ENCODE measurements at places on chromosomes 2 and 18.

DNA sequence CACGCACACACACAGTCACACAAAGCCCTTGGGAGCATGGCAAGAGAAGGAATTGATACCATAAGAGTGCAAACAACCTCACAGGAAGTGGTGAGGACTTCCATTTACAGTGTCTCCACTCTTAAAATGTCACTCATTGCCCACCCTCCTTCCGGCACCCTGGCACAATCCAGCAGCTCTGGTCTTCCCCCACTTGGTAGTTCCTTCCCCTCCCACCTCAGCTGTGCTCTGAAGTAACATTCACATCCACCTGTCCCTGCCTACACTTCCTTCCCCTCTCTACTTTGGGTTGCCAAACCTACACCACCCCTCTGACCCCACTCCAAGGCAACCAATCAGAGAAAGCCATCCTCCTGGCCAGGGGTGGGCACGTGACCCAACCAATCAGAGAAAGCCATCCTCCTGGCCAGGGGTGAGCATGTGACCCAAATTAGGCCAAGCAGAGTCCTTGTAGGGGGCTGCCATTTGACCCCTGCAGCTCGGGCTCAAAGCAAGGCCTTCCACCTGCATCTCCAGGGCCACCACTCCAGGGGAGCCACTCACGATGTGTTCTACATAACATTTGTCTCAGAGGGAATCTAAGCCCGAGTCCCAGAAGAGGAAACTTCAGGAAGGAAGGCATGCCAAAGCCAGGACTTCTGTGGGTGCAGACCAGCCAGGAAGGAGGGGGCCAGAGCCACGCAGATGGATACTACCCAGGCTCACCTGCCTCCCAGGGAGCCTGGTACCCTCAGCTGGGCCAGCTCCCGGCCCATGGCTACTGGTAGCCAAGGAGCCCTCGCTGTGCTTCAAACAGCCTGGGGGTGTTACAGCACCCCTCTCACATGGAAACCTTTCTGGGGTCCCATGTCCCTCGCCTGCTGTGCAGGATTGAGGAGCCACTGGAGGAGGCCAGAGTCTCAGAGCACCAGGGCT, 21.2 kb downstream of the CYP26B1 start:
- DNase-seq = no peak

DNA sequence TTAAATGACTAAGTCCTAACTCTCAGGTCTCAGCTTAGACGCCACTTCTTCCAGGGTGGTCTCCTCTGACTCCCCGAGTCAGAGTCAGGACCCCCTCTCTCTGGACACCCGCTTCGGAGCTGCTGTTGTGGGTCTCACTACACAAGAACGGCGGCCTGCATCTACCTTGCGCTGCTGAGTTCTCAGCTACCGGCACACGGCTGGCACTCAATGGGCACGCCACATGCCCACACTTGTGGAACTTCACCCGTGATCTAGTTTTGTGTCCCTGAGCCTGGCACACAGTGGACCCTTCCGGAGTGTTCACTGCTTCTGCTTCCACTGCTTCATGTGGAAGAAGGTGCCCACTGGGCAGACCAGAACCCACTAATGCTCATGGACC, 58.3 kb upstream of the ID2 start:
- DNase-seq = no peak

DNA sequence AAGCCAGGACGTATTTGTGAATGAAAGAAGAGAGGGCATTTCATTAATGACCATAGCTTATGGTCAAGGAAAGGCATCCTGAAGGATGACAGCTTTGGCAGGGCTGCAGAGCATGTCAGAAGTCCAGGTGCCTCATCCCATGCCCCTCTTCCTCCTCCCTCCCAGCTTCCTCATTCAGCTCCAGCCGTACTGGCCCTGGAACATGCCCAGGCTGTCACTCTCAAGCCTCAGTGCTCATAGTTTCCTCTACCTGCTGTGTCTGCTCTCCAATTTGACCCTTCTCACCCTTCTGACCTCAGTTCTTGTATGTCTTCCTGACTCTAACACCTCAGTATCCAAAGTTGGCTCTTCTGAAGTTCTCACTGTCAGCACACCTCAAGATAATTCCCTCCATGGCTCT, 695.8 kb upstream of the HS6ST1 start:
- no peak for DNase-seq

DNA sequence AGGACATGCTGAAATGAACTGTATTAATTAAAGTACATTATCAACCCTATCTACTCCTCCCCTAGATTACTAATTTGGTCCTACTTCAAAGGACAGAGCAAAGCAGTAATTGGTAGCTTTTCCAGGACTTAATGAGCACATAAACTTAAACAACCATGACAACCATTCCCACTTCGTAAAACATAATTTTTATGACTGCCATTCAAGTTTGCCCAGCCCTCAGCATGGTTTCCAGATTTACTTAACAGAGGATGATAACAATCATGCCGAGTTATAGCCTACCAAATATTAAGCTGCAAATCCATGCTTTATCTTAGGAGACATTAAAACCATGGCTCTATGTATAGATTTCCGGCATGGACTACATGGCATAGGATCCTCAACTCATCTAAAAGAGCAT, 401.1 kb upstream of the CHAC2 start:
- DNase-seq = no peak

DNA sequence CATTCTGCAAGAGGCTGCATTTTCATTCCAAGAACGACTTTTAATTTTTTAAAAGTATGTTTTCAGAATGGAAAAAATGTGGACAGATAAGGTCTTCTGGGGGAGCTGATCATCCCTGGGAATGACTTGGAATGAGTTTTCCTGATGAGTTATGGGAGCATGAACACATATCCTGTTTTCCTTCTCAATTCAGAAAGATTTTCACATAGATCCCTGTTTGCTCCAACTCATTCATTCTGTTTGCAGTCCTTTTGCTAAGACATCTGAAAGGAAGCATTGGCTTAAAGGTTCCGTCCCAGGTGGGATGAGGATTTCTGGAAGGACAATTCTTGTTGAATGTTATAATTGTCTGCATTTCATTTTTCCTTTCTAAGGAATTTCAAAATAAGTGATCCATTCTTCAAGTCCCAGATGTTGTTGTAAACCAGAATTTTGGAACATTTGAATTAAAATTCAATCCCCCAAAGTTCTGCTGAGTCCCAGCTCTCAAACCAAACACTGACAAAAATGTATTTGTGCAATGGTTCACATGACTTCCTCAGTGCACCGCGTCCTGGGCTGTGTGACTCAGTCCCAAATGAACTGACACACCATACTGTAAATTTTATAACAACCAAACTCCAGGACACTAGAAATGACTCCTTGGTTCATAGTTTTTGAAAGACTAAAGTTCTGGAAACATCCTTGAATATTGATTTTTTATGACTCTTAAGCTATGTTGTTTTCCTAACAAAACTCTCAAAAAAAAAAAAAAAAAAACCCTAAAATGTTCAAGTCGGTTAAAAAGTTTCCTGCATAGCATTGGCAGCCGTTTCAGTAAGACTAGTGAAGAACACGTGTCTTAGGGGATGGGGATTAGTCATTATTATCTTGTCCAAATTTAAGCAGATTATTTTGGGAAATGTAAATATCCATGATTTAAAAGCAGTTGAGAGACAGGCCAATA, 281.8 kb upstream of the TCF4 start:
- no peak for DNase-seq

GRCh38 chr18:63348508-63349136, 18.4 kb downstream of the KDSR start:
- no peak for DNase-seq

DNA sequence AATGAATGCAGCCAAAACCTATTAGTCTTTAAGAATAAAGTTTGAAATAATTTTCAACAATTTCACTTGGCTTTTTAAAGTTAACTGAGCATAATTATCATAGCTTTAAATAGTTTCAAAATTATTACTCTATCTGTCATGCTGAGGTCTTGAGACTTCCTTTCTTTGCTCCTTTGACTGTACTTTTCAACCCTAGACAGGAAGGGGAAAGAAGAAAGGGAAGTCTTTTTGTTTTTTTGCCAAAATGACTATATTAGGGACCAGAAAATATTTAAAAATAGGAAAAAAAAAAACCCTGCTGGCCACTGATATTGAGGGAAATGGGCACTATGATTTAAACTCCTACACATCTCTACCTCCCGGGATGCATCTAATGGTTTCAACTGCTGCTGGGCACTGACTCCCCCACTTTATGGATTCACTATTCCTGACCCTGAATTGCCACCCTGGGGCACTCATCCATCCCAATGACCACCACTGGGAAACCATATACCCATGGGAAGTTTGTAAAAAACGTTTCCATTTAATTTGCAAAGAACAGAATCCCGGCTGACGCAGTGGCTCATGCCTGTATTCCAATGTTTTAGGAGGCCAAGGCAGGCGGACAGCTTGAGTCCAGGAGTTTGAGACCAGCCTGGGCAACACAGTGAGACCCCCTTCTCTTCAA, 50.5 kb downstream of the GAREM1 start:
- no peak for DNase-seq

DNA sequence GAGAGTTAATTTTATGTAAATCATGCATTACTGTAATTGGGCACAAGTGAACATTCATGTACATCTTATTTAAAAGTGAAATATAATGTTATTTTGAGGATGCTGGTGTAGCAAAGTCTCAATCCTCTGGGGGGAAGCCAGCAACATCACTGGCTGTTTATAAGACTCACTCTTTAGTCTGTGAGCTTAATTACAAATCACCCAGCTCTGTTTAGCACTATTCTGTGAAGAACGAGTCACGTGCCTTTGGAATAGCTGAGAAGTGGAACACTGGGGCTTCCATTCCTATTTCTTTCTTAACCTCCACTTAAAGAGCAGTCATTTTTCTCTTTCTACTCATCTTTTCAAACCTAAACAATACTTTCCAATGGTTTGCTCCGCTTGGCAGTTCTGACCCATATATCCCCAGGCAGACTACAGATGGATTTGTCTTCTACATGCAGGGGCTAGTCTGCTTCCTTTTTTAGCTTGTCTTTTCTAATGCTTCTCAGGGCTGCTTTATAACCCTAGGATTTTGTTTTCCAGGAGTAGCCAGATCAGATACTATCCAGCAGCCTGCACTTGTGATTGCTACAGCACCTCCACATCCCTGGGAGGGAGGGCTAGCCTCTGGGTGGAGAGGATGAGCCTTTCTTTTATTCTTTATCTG, 95.3 kb upstream of the CAVIN2 start:
- DNase-seq = no peak

DNA sequence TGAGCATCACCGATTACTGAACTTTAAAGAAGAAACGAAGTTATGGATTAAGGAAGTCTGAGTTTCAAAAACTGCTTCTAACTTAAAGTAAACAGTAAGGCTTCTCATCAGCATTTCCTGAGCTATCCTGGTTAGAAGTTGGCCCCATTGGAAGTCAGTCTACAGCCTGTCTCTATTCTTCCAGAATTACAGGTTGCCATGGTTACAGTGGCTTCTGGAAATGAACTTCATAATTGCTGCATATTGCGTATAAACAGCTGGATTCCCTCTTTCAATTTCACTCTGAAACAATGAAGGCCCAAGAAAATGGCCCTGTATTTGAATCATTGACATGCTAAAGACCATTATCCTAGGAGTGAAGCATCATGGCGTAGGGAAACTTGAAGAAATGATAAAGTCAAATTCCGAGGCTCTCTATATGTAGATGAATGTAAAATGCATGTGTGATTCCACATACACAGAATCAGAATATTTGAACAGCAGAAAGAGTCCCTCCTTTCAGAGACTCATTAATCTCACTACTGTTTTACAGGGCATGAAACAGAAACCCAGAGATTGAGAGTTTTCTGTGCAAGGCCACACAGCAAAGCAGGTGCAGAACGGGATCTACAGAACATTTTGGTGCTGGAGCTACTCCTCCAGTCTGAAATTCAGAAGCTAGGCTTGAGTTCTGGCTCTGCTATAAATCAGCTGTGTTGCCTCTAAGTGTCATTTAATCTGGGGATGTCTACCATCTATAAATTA, 856.4 kb upstream of the CELF4 start:
- DNase-seq = no peak

DNA sequence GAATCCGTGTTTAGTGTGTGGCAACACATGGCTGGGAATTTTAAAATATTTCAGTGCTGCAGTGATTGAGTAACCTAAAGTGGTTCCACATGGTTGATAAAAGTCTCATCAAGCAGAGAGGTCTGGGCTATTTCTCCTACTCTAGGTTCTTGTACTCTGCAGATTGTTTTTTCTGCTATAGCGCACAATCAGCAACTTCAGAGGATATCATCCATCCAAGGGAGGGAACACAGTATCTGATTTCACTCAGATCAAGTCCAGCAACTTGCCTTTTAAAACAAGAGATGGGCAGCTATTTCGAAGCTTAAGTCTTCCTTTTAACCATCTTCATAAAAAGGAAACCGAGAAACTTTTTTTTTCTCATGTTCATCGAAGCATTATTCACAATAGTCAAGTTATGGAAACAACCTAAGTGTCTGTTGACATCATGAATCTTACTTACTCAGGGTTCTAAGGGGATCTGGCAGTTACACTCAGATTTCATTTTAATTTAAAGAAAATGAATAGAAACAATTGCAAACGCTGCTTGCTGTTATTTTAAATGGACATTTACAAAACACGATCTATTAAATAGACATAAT, 172.7 kb upstream of the TRIB2 start:
- no peak for DNase-seq

GRCh38 chr2:55875434-55876135, 48.0 kb downstream of the EFEMP1 start:
- DNase-seq = peak; percentile 45

- DNase-seq = no peak
Measured at GRCh38 chr2:120338015-120338414, 7.9 kb upstream of the INHBB start.

GRCh38 chr2:231925303-231926179, 655 bp downstream of the NPPC start:
- DNase-seq = peak; percentile 79

DNA sequence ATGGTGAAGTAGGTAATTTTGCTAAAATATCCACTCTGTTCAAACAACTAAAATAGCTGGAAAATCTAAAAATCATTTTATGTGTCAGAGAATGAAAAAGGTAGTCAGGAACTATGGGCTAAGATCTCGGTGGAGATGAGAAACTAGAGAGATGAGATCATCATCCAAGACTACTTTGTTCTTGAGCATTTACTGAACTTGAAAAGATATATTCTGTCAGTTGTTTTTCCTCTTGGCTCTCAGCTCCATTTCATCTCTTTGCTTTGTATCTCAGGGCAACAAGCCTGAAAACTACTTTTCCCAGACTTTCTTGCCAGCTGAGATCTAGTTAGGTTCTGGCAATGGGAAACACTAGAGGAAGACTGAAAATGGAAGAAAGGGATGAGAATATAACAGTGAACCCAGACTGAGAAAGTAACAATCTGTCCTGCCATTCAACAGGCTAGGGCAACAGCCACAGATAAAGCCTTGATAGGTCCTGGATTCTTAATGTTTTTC, 346.2 kb upstream of the MEX3C start:
- DNase-seq = no peak

- DNase-seq = no peak
Measured at GRCh38 chr2:218014706-218015585, 12.2 kb upstream of the TNS1 start.

DNA sequence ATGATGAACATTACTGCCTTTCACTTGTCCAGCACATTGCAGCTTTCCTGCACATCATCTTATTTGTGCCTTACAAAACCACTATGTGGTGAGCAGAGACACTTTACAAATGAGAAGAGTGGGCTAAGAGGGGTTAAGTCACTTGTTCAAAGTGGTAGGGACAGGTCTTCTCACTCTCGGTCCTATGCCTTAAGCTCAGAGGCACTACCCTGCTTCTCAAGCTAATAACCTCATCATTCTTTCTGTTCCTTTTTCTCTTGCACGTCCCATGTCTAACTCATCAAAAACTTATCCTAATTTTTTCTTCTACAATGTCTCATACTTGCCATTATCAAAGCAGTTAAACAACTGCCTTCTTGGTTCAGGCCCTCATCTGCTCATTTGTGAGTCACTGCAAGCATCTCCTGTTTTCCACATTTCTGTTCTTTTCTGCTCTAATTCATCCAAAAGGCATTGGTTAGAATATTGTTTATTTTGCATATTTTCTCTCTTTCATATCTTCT, 21.9 kb upstream of the NCOA1 start:
- DNase-seq = no peak

Data from M059J (cell line).